Endothelial cell of umbilical vein (primary cell): ENCODE measurements at places on chromosomes 4 and X. TPM values are rescaled to one million over a fixed set of nuclear protein-coding genes. Genes with fewer than 3 reads are reported as not detected.
A peak's percentile ranks its signal among the peaks of the same experiment; 100 is the strongest.

MAOA gene
- 18.1 and 23.5 TPM in 2 replicates for total RNA-seq

DNA sequence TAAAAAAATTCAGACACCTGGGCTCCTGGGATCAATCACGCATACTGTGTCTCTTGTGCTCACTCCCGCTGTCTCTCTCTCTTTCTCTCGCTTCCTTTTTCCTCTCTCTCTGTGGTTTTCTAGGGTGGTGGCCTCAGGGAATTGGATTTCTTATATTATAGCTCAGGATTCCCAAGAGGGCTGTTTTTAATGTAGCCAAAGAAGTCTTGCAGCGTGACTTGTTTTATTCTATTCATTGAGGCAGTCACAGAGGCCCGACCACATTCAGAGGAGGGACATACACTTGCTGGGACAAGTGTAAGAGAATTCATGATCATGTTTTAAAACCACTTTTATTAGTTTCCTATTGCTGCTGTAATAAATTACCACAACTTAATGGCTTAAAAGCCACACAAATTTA, 59.4 kb downstream of the HPF1 start:
- peaks cover 6% of the 10 kb centered on the region for H3K36me3 ChIP-seq
- DNase-seq: no peak
- H3K27me3 ChIP-seq: no peaks in the 10 kb centered on the region
- no peaks in the 10 kb centered on the region for H3K4me1 ChIP-seq

CBLL2 gene
- not detected in 2 replicates for total RNA-seq

- no peak for DNase-seq
- H3K27me3 ChIP-seq: no peaks in the 10 kb centered on the region
- H3K36me3 ChIP-seq: no peaks in the 10 kb centered on the region
- no peak overlapping the region for H3K4me3 ChIP-seq
Observed at GRCh38 chr4:101205916-101206315, 141.4 kb downstream of the PPP3CA start.

GRCh38 chr4:87041141-87041540, 106.3 kb downstream of the AFF1 start:
- H3K36me3 ChIP-seq: no peaks in the 10 kb centered on the region
- H3K27ac ChIP-seq: no peak overlapping the region
- H3K4me1 ChIP-seq: peaks cover 52% of the 10 kb centered on the region
- DNase-seq: no peak

PRDM5 gene
- total RNA-seq: 5.7 and 8.1 TPM in 2 replicates

GRCh38 chr4:48212165-48212564, 57.5 kb downstream of the TEC start:
- no peak for DNase-seq
- no peak overlapping the region for H3K27ac ChIP-seq
- H3K27me3 ChIP-seq: peaks cover 6% of the 10 kb centered on the region
- H3K4me1 ChIP-seq: no peaks in the 10 kb centered on the region
- no peak overlapping the region for H3K4me3 ChIP-seq

SSX2 gene
- total RNA-seq: not detected in 2 replicates

CFI gene
- total RNA-seq: 17.9 and 21.4 TPM in 2 replicates

ANOS1 gene
- 0.18 and 0.55 TPM in 2 replicates for total RNA-seq

RNF175 gene
- total RNA-seq: not detected in 2 replicates

GRCh38 chr4:143076723-143077122, 108.0 kb upstream of the USP38 start:
- no peak for DNase-seq
- H3K27me3 ChIP-seq: no peaks in the 10 kb centered on the region
- H3K36me3 ChIP-seq: no peaks in the 10 kb centered on the region
- H3K4me3 ChIP-seq: no peak overlapping the region

MAGEA9B gene
- total RNA-seq: not detected in 2 replicates

GRCh38 chrX:118216509-118216908, 99.9 kb upstream of the KLHL13 start:
- peak overlapping the region; percentile 98 for H3K27ac ChIP-seq
- H3K27me3 ChIP-seq: no peaks in the 10 kb centered on the region
- H3K4me1 ChIP-seq: peaks cover 26% of the 10 kb centered on the region
- H3K4me3 ChIP-seq: peak overlapping the region; percentile 26
- no peak for DNase-seq

FRYL gene
- 79.8 and 84.9 TPM in 2 replicates for total RNA-seq

GRCh38 chr4:2932951-2933565, 30.1 kb downstream of the NOP14 start:
- peaks cover 27% of the 10 kb centered on the region for H3K36me3 ChIP-seq
- DNase-seq: no peak
- peak overlapping the region; percentile 57 for H3K4me3 ChIP-seq
- no peaks in the 10 kb centered on the region for H3K27me3 ChIP-seq
- no peak overlapping the region for H3K27ac ChIP-seq

DNA sequence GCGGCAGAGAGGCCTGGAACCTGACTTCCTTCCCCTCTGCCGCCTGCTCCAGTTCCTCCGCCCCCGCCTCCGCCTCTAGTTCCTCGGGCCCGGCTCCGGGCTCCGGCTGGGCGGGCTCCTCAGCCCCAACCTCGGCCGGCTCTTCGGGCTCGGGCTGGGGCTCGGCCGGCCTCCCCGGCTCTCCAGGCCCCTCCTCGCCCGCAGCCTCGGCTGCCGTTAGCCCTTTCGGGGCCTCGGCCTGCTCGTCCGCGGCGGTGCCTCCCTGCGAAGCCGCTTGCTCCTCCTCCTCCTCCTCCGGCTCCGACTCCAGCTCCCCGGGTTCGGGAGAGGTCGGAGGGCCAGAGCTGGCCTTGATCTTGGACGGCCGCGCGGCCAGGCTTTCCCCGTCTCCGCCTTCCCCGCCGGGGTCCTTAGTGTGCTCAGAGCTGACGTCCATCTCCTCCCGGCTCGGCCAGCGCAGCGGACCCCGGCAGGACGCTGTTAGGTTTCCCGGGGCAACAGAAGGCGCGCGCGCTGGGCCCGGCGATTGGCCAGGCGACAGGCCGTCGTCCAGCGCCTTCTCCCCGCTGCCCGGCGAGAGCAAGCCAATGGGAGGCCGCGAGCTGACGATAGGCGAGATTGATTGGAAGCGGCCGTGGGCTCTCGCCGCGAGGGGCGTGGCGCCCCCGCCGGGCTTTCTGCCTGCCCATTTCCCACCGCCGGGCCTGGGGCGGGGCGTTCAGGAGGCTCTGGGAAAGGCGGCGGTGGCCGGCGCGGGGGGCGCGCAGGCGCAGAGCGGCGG, 479 bp upstream of the TADA2B start:
- H3K4me1 ChIP-seq: peaks cover 17% of the 10 kb centered on the region
- H3K4me3 ChIP-seq: peak overlapping the region; percentile 65
- H3K27me3 ChIP-seq: no peaks in the 10 kb centered on the region
- H3K27ac ChIP-seq: peak overlapping the region; percentile 65

DNA sequence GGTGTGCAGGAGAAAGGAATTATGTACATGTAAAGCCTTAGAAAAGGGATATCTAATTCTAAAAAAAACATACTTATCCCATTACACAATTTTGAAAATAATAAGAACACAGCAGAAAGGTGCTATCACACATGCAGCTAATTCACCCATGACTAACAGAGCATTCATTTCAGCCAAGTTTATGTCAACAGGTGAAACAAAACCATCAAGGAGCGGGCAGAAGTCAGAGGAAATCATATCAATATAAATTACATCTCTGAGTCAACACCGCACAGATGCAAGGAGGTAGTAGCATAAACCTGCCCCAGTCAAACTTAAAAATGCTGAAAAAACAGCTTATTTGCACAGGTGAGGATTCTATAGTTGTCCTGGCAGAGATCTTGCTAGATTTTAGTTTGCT, 197.9 kb downstream of the PRDM5 start:
- no peak overlapping the region for H3K27ac ChIP-seq
- no peak for DNase-seq
- no peaks in the 10 kb centered on the region for H3K27me3 ChIP-seq
- no peaks in the 10 kb centered on the region for H3K4me1 ChIP-seq

ABCD1 gene
- total RNA-seq: 12.9 and 14.3 TPM in 2 replicates

TIMM8A gene
- 15.2 and 17.5 TPM in 2 replicates for total RNA-seq
